Upper lobe of left lung (tissue), 6 donors: ENCODE measurements at places on chromosomes 1 and 21.
A peak's percentile ranks its signal among the peaks of the same experiment; 100 is the strongest.

GRCh38 chr1:88800382-88801051, 90.8 kb downstream of the GTF2B start:
- no peak for DNase-seq

GRCh38 chr1:53560581-53561502, 101.6 kb downstream of the DMRTB1 start:
- DNase-seq = peak; percentile 17

DNA sequence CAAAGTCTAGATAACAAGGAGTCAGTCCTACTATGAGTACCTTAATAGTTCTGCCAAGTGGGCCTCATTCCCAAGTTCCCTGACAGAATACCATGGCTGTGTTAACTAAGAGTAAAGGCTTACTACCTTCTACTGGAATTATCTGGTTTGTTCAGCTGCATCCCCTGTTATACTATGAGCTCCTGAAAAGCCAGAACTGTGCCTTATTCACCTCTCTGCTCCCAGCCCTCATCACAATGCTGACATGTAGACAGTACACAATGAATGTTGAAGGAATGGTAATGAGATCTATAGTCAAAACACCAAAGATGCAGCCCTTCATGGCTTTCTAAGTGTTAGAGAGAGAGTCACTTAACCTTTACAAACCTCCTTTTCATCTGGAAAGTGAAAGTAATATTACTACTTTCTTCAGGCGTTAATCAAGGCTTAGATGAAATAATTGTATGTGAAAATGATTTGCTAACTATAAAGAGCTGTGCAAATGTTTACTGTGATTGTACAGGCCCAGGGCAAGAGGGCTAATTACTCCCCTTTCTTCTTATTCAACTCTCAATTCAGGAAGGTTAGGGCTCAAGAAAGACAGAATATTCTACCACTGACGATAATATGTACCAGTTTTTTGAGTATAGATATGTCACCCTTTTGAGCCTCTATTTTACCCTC, 70.3 kb upstream of the MROH9 start:
- no peak for DNase-seq

DNA sequence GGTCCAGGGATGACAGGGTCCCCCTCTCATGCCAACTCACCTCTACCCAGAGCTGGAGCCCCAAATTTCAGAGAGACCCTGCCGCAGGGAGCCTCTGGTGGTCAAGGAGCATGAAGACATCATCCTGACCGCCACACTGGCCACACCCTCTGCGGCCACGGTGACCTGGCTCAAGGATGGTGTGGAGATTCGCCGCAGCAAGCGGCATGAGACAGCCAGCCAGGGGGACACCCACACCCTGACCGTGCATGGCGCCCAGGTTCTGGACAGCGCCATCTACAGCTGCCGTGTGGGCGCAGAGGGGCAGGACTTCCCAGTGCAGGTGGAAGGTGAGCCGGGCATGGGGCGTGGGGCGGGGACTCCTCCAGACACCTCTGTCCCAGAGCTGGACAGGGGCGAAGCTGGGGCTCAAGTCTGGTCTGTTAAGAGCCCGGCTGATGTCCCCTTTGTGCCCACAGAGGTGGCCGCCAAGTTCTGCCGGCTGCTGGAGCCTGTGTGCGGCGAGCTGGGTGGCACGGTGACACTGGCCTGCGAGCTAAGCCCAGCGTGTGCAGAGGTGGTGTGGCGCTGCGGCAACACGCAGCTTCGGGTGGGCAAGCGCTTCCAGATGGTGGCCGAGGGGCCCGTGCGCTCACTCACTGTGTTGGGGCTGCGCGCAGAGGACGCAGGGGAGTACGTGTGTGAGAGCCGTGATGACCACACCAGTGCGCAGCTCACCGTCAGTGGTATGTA, 66.0 kb downstream of the OBSCN start:
- no peak for DNase-seq

GRCh38 chr1:1624443-1625403, 7.2 kb upstream of the MMP23B start:
- peak; percentile 74 for DNase-seq

GRCh38 chr1:178284058-178284457, 190.2 kb downstream of the RASAL2 start:
- no peak for DNase-seq

DNA sequence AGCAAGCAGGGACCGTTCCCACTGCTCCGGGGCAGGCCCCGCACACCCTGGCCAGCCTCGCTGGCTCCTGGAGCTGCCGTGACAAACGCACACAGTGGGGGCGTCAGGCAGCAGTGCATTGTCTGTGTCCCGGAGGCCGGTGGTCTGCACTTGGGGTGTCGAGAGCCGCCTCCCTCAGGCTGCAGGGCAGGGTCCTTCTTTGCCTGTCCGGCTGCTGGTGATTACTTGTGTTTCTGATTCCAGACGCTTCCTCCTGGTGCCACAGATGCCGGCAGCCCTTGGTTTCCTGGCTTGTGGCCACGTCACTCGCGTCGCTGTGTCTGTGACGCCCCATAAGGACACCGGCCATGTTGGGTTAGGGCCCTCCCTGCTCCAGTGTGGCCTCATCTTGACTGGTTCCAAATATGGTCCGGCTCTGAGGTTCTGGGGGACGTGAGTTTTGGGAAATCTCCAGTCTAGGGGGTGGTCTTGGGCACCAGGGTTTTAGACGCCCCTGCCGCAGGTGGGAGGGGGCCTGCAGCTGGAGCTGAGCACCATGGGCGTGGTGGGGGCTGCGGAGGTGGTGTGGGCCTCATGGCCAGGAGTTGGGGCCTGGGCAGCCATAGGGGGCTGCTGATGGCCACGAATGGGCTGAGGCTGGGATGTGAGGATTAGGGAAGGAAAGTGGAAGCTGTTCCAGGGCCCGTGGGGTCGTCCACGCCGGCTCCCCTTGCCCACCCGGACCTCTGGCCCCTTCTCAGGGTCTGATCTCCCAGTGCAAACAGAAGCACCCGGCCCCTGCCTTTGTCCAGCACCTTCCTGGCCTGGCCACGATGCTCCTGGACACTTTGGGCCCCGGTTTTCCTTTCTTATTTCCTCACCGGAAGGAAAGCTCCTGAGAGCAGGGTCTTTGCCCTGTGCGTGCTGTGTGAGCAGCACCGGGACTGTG, 41.0 kb downstream of the SLX9 start:
- peak; percentile 58 for DNase-seq

DNA sequence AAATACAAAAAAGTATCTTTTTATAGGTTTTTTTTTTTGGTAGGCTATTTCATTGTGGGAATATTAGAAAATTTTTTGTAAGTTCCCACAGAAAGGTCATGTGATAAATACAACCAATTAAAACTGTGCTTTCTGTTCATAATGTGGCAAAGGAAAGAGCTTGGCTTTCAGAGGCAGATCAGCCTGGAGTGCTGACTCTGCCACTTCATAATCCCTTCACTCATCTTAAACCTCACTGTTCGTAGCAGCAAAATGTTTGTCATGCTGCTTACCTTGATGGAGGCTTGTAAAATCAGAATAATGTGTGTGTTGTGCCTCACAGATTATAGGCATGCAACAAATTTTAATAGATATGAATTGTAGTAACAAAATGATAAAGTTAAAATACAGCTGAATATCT, 176.8 kb downstream of the ZP4 start:
- no peak for DNase-seq

DNA sequence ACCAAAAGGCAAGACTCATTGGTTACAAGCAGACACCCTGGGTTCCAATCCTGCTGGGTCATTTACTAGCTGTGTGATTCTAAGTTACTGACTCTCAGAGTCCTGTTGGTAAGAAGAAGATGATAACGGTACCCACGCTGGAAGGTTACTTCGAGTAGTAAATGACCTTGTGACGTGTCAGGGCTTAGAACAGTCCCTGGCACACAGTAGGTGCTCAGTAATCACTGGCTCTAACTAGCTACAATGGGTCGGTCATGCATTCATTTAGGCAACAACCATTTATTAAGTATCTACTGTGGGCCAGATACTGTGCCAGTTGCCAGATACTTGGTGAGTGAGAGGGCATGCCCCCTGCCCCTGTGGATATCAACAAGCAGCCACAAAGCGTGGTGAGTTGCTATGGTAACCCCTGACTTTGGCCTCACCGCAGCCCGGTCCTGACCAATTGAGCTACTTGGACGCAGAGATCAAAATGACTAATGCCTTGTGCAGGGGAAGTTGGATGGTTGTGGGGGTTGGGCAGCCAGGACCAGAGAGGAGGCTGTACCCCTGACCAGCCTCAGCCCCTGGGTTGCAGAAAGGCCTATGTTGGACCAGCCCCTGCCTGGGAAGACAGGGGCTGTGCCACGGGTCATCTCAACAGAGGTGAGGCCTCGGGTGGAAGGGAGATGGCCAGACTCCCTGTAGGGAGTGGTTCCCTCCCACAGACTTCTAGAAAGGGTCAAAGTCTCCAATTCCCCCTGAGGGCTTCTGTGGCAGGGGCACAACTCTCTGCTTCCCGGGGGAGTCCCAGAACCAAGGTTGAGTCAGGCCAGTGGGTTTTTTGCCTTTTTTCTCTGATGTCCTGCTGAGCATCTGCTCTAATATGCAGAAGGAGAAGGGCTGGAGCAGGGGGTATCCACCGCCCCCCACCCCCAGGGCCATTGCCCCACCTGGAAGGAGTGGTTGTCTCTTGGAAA, 16.0 kb downstream of the DHRS3 start:
- peak; percentile 73 for DNase-seq

GRCh38 chr1:95308276-95309030, 74.4 kb downstream of the RWDD3 start:
- DNase-seq = no peak

DNA sequence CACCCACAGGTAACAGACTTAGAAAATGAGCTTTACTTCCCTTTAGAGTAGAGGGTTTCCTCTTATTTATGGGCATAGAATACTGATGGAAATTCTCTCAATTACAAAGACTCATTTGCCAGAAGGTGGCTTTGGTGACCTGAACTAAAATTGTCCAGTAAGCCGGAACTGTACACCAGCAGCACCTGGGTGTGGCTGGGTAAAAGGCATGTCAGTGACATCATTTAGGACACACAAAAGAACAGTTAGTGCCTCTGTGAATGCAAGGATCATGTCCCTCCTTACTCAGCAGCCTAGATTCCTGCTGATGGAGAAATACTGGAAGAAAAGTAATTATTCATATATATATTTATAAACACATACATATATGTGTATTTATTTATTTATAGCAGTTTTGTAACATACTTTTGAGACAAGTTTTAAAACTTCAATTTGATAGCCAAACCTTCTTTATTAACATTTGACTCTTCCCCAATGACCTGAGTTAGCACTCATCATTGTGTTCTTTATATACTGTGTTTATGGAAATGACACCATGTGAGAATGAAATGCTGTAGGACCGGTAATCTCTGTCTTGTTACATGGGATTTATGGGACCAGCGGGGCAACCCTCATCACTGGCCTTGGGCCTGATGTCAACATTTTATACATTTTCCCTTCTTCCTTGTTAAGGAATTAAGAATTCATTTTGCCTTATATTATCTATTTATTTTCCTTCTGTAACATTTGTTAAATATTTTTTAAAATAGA, 274.4 kb downstream of the BRINP2 start:
- DNase-seq = no peak

- no peak for DNase-seq
These were observed at the start of gene FAM110D for GRCh38 chr1:26158908-26159742. FAM110D (plus strand) TSS chr1:26159079; CDS start chr1:26161292, 2,213 bp downstream.

DNA sequence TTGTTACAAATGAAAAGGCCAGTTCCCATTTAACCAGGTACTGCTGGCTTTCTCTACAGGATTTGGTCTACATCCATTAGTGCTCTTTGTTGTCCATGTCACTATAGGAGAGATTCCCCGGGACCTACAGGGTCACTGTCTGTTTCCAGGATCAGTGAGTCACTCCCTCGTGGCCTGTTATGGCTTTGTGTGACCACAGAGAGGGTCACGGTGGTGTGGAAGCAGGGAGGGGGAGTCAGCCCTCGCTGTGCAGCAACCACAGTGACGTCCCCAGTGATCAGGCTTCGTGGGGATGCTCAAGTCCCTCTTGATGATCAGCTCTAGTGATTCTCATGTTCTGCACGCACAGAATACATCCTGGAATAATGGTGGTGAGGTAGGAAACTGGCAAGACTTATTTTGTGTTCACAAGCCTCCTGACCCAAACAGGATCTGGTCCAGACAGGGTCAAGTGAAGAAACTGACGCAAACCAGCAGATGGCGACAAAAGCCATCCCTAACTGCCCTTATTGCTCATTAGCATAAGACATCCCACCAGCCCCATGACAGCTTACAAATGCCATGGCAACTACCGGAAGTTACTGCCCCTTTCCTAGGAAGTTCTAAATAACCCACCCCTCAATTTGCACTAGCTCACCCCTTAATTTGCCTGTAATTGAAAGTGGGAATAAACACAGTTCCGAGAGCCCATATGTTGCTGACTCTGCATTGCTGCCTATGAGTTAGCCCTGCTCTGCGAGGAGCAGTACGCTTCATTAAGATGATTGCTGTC, 98.5 kb downstream of the DISC1 start:
- DNase-seq = no peak

DNA sequence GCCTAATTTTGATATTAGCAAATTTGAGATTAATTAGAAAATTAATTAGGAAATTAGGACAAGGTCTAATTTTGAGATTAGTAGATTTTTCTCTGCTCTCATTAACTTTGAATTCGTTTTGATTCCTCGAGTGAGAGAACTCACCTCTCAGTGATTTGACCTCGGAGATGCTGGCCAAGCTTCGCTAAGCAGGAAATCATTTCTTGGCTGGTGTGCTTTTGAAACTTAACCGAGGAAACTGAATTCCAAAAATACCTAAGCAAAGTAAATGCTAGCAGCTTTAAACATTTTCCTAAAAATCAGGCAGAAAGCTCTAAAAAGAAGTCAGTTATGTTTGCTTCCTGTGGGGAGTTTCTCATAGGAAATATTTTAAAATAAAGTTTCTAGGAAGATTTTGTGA, 34.9 kb downstream of the CDC14A start:
- DNase-seq = no peak

DNA sequence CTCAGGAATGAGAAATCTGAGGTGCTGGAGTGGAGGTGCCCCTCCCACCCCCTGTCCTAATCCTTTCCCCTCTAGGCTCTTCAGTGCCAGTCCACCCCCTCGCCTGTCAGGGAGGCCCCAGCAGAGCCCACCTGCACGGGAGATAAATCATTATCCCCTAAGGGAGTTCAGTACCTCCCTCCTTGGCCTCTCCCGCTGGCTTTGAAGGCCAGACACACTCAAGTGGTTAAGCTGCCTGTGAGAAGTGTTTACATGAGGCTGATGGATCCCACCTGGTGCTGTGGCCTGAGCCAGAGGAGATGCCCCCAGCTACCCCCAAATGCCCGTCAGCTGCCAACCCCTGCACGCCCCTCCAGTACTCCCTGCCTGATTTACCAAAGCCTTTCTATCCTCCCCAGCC, 3.7 kb downstream of the RSPO1 start:
- DNase-seq = no peak

GRCh38 chr1:156684227-156684782, 7.1 kb upstream of the NES start:
- no peak for DNase-seq

- no peak for DNase-seq
These were observed 35.0 kb downstream of the ZYG11A start for GRCh38 chr1:52877554-52877953.
